ENCODE measurements at places on chromosomes 3 and 15.

DNA sequence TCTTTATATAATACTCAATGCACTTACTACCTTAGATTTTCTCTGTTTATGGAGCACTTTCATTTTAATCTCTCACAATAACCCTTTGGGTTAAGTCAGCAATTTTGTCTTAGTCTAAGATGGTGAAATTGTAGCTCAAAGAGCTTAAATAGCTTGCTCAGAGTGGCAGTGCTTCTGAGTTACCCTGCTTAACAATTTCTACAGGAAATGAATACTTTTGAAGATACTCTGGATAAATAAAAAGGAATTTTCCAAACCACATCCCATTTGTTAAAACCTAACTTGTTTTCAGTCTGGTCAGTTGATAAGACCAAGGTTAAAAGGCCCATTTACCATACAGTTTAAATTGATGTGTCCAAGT is 37.2 kb downstream of the HMG20A start:
- no peak for DNase-seq

GRCh38 chr3:171883893-171884279 is 40.7 kb downstream of the TMEM212 start:
- no peak for DNase-seq

DNA sequence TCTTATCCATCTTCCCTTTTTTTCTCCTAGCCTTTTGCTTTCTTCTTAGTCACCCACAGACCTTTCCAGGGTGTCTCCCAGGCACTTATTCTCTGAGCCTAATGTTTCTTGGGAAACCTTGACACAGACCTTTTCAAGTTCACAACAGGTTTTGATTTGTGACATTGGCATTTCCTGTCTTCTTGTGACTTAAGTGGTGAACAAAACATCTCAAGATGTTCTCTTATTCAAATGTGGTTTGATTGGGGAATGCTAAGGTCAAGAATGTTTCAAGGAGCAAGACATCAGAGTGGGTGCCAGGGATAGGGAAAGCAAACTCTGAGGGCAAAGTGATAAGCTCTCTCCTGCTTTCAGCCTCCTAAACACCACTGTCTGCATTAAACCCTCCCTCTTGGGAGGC is 68.2 kb upstream of the GSK3B start:
- no peak for DNase-seq

- DNase-seq = no peak
Measured at GRCh38 chr15:40747685-40748631, 7.1 kb downstream of the RMDN3 start.

- no peak for DNase-seq
Measured at GRCh38 chr3:52221563-52222318, 3.7 kb downstream of the TLR9 start.

DNA sequence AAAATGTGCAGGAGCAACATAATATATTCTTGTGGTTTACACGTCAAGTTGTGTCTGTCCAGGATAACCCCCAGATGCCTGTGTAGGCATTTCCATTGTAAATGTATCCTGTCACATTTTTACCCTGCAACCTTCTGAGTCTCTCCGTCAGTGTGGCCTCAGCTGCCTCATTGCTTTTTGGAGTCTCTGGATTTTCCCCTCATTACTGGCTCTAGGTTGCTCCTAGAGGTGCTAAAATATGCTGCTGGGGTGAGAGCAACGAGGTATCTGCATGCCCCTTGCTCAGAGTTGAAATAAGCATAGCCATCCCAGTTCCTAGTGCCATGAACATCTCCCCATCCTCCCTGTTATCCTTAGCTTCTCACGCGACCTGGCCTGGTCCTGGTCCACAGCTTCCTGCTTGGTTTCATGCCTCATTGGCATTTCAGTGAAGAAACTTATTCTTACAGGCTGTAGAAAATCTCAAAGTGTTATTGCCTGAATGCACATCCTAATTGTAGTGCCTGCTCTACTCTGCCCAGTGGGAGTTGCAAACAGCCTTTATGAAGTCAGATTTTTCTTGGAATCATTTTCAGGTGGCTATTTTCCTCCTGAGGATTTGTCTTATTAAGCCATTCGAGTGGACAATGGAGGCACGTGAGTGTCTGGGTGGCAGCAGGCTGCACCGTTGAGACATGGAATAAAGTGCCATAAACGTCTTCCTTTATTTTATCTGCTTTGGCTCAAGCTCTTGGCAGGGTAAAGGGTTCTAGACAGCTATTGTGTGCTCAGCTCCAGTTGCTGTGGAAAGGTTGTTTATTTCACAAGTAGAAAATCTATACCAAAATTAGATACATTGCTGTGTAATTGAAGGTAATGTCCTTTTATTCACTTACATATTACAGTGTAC is 33.2 kb downstream of the OXNAD1 start:
- DNase-seq = no peak

GRCh38 chr3:194198938-194199337 is 63.0 kb downstream of the HES1 start:
- DNase-seq = no peak

GRCh38 chr3:129121016-129121791 is 400 bp downstream of the RAB43 start:
- DNase-seq = peak; percentile 32

DNA sequence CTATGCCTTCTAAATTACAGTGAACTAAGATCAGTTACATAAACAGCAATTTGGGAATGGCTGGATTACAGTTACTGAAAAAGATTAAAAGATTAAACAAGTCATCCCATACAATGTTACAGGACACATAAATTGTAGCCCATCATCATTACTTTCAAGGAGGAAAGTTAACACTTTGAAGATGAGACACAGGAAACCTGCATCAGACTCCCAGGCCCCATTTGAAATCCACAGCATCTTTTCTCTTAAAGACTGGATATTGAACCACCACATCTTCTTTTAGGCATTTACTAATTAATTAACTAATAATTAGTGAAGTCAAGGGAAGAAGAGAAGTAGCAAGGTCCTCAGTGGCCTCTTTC is 170.2 kb downstream of the PLCL2 start:
- DNase-seq = no peak

DNA sequence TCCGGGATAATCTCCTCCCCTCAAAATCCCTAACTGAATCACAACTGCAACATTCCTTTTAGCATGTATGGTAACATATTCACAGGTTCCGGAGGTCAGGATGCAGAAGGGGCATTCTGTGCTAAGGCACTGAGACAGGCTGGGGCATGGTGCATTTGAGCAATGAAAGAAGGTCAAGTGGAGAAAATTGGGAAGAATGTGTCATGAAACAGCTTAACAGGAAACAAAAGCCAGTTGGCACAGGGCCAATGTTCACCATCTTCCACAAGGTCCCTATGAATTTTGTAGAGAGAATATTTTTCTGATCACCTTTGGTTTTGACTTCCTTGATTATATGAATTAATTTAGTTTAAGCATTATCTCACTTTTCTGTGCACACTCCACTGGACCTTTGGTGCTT is 587.7 kb upstream of the NR2F2 start:
- DNase-seq = no peak

DNA sequence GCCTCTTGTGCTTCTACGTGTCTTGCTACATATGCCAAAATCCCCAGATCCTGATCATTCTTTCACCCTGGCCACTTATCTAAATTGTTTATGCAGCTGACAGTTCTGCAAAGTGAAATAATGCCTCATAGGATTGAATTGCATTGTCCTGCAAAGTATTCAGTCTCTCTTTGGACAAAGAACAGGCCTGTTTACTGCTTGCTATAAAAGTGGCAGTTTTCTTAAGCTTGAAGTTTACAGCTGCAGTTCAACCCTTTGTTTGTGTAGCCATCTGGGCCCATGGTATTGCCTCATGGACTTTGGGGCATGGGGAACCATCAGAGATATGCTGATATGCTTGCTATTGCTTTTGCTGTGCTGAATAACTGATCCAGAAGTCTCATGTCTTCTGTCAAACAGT is 523.2 kb downstream of the OTOL1 start:
- DNase-seq = no peak

DNA sequence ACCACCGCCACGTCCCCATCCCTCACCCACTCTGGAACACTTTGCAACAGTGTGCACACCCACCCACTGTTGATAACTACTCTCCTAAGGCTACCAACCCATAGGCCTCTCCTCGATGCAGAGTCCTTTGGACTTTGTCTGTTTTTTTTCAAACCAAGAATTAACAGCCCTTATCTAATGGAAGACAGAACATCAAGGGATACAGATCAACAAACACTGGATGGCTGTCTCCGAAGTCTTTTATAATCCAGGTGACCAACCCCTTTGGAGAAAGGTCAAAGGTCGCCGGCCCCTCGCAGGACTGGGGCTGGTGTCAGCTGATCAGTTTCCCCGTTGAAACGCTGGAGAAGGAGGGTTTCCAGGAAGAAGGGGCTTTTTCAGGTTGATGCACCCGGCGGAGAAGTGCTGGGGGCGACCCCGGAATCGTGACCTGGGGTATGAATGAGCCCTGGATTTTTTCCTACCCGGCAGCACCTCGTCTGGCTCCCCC is 532 bp downstream of the B4GALT4 start:
- DNase-seq = peak; percentile 7

- DNase-seq = no peak
Measured at GRCh38 chr3:66479532-66479947, 21.3 kb downstream of the LRIG1 start.

DNA sequence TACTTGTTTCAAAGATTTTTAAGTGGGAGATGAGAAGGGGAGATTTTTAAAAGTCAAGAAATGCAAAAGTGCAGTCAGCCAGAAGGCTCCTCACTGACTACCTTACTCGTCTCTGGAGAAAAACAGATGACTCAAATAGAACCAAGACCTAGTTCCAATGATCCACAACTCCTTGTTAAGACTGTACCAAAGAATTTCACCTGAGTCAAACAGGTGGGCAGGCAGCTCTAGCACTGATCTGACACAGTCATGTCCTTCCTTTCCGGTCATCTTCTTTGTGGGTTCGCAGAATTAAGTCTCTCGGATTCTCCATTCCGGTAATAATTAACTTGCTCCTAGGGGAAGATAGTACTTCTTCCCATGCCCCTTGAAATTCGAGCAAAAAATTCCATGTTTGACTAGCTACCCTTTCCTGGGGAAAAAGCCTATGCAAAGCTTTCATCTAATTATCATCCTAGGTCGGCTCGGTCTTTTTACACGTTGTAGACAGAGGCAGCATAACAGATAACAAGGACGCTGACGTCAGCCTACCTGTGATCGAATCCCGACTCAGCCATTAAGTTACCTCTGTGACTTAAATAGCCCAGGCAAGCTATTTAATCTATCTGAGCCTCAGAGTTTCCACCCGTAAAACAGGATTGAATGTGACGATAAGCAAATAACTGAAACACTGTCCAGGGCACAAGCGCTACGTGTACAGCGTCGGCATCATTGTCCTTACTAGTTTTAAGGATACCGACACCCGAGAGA is 758 bp downstream of the SELENOK start:
- peak; percentile 52 for DNase-seq

Data from common myeloid progenitor, CD34-positive (primary cell).